ENCODE measurements at places on chromosomes 3 and 15.

- no peaks in the 10 kb centered on the region for H3K4me1 ChIP-seq
- H3K36me3 ChIP-seq: no peaks in the 10 kb centered on the region
- no peak overlapping the region for H3K4me3 ChIP-seq
- H3K27me3 ChIP-seq: no peaks in the 10 kb centered on the region
Observed at GRCh38 chr3:54243056-54243931, 120.9 kb downstream of the CACNA2D3 start.

DNA sequence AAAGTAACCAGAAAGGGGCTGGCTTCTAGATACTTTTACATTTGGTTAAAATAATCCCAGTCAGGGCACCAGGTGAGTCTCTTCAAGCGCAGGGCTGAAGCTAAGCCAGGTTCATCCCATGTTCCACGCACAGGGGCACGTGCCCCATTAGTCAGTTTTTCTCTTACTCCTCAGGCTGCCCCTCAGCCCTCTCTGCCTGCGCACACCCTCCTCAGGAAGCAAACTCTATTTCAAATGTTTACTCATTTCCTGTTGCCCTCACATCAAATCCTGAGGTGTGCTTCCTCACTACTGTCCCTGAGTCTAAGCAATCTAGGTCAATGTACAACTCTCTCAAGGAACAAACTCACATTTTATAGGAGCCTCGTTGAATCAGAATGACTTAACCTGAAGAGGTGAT, 48.5 kb downstream of the THBS1 start:
- no peak overlapping the region for H3K27ac ChIP-seq
- no peaks in the 10 kb centered on the region for H3K27me3 ChIP-seq
- peaks cover 3% of the 10 kb centered on the region for H3K4me1 ChIP-seq
- H3K4me3 ChIP-seq: no peak overlapping the region
- no peak for DNase-seq

- H3K4me3 ChIP-seq: no peak overlapping the region
- H3K4me1 ChIP-seq: no peaks in the 10 kb centered on the region
- no peak for DNase-seq
- no peaks in the 10 kb centered on the region for H3K27me3 ChIP-seq
- H3K36me3 ChIP-seq: peaks cover 7% of the 10 kb centered on the region
- H3K27ac ChIP-seq: peak overlapping the region; percentile 56
Observed at GRCh38 chr3:33521736-33522135, 81.5 kb upstream of the UBP1 start.

- H3K27me3 ChIP-seq: no peaks in the 10 kb centered on the region
- H3K4me3 ChIP-seq: no peak overlapping the region
Observed at GRCh38 chr15:74865316-74865715, 7.8 kb downstream of the SCAMP2 start.
